ENCODE measurements at places on chromosomes 7 and 10.

DNA sequence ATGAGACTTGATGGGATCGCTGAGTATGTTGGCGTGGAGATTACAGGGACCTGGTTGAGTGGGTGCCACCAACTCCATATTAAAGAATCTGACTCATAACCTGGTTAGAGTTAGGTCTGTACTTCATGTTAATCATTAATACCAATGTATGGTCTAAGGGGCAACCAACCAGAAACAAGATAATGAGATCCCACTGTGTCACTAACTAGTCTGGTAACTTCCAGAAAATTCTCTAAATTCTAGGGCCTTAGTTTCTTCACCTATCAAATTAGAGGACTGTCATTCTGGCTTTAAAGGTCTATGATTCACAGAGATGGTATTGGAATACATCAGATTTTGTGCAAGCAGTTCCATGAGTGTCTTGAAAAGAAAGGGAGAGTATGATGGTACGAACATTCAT lies 102.2 kb downstream of the SNX10 start:
- DNase-seq = no peak

- no peak for DNase-seq
Measured at GRCh38 chr10:58642916-58643428, 130.3 kb downstream of the BICC1 start.

DNA sequence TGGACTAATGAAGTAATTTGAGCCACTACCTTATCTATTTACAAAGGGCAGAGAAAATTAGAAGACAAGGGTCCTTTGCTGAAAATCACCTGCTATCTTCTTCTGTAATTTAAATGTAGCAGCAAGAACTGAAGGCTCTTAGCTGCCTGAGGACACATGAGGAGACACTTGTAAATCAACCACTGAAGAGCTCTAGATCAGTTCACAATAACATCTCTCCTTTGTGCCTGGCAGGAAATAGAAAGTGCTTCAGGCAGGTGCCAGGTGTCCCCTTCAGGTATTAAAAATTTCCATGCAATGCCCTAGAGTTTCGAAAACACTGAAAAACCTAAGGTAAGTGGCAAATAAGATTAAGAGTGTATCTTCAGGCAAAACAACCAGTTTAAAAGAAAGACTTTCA lies 474.6 kb downstream of the GRM8 start:
- DNase-seq = no peak

GRCh38 chr10:125082881-125083575 lies 77.3 kb downstream of the CTBP2 start:
- no peak for DNase-seq

GRCh38 chr7:601595-602340 lies 82.1 kb upstream of the PDGFA start:
- DNase-seq = peak; percentile 88

DNA sequence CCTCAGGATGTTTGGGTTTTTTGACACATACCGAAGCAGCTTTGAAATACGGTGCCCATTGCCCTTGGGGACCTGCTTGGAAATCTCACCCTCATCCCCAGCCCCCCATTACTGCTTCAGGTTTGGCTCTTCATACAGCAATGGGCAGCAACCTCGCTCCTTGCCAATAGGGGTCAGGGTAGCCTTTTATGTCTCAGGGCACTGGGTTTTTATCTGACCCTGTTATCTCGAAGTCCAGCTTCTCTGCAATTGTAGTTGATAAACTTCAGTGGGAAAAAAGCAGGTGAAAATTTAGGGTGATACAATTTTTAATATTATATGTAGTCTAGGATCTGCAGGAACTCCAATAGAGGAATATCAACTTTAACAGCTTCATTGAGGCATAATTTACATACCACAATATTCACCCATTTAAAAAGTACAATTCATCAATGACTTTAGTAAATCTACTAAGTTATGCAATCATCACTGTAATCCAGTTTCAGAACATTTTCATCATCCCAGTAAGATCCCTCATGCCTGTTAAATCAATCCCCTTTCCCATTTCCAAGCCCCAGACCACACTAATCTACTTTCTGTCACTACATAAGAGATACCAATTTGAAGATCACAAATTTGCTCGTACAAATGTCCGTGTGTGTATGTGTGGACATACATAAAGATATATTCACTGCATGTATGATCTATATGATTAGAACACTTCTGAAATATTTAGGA lies 386.2 kb downstream of the KCNMA1 start:
- no peak for DNase-seq
